ENCODE measurements at places on chromosomes 2 and 18. TPM values are rescaled to one million over a fixed set of nuclear protein-coding genes. Genes with fewer than 3 reads are reported as not detected.

The TRIM43B gene
- total RNA-seq, result not detected

The MZT2B gene
- 180 TPM for total RNA-seq

The CIB4 gene
- not detected for total RNA-seq

The IL1B gene
- 16.5 TPM for total RNA-seq

The SLC14A1 gene
- 0.53 TPM for total RNA-seq

The MAP4K4 gene
- 121 TPM for total RNA-seq

The ECEL1 gene
- total RNA-seq, result 0.19 TPM

The IKZF2 gene
- total RNA-seq, result 88.9 TPM

The LAMA1 gene
- total RNA-seq, result 0.08 TPM

The SEH1L gene
- total RNA-seq, result 29.9 TPM

The GPR17 gene
- not detected for total RNA-seq

The RIT2 gene
- total RNA-seq, result not detected

The SCN7A gene
- 1.6 TPM for total RNA-seq

The SCN9A gene
- 0.13 TPM for total RNA-seq

The ICOS gene
- 0.85 TPM for total RNA-seq

The FASTKD2 gene
- 26.4 TPM for total RNA-seq

The REG1A gene
- not detected for total RNA-seq

The UGT1A7 gene
- 88.8 TPM for total RNA-seq

The TNFAIP6 gene
- total RNA-seq, result not detected

The SP140L gene
- total RNA-seq, result 6.8 TPM

The CPS1 gene
- 2.7 TPM for total RNA-seq

The FSHR gene
- total RNA-seq, result not detected

The GPR75 gene
- 3.6 TPM for total RNA-seq

The GATA6 gene
- total RNA-seq, result 2.2 TPM

The BCL11A gene
- 38.4 TPM for total RNA-seq

The COBLL1 gene
- total RNA-seq, result 88.9 TPM

The CDCA7 gene
- total RNA-seq, result 18.4 TPM

The TRIB2 gene
- 36.4 TPM for total RNA-seq

The GKN1 gene
- 2.5 TPM for total RNA-seq

The CYP27A1 gene
- 3.5 TPM for total RNA-seq

The TMEM17 gene
- 2.9 TPM for total RNA-seq

The MYL1 gene
- total RNA-seq, result not detected

The SCYGR4 gene
- not detected for total RNA-seq

The IHH gene
- total RNA-seq, result not detected

The L3MBTL4 gene
- 9.0 TPM for total RNA-seq

The ASB18 gene
- not detected for total RNA-seq

The WNT10A gene
- total RNA-seq, result 19.1 TPM

All from esophagus squamous epithelium (tissue), 5 donors.